ENCODE measurements at places on chromosomes 3 and 15. TPM values are rescaled to one million over a fixed set of nuclear protein-coding genes. Genes with fewer than 3 reads are reported as not detected.
A peak's percentile ranks its signal among the peaks of the same experiment; 100 is the strongest.

- DNase-seq, result no peak
Observed at GRCh38 chr3:169362301-169362700, 301.2 kb downstream of the MECOM start.

DNA sequence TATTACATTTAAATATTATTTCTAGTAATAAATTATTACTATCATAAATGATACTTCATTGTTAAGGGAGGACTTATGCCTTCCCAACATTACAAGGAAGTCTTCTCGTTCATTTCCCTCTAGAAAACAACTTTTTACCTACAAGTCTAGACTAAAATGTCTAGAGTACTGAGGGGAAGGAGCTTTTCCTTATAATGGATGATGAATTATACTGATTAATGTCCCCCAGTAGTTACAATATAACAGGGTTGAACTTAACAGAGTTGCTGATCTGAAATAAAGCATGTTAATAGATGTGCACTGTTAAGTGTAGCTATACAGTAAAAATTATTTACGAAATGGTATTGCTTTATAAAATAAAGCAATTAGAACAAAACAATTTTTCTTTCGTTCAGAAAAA is 2.7 kb upstream of the MNS1 start:
- DNase-seq, result peak; percentile 12

DNA sequence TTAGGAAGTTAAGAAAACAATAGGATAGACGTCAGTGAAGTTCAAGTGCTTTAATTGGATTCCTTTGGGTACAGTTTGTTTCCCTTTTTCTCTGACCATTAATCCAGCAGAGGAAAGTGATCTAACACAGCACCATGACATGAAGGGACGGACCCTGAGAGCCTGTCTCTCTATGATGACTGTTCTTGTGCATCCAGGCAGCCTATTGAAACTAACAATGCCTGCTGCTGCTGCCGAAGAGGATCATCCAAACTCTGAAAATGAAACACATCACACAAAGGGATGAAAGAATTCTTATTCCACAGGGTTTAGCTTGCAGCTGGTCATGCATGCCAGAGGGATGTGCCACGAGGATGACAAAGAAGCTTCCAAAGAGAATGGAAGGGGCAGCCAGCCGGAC is 75.5 kb downstream of the ZBTB20 start:
- no peak for DNase-seq

DNA sequence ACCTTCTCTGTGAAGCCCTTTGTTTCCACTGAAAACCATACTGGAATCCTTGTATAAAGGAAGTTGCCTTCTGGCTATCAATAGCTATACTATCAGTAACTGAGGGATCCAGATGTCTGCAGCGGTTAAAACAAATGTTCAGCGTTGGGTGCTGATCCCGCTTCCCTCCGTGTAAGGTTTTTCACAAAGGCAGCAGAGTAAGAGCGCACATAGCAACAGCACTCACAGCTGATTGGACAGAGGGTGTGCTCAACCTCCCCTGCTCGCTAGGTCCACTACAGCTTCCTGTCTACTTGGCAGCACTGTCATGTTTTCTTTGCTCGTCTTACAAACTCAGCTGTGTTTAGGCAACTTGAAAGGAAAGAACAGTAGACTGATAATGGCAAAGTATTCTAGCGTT is 27.3 kb downstream of the ATOSA start:
- peak; percentile 69 for DNase-seq

GRCh38 chr15:78387246-78388037 is 47.3 kb downstream of the CRABP1 start:
- DNase-seq, result no peak

DNA sequence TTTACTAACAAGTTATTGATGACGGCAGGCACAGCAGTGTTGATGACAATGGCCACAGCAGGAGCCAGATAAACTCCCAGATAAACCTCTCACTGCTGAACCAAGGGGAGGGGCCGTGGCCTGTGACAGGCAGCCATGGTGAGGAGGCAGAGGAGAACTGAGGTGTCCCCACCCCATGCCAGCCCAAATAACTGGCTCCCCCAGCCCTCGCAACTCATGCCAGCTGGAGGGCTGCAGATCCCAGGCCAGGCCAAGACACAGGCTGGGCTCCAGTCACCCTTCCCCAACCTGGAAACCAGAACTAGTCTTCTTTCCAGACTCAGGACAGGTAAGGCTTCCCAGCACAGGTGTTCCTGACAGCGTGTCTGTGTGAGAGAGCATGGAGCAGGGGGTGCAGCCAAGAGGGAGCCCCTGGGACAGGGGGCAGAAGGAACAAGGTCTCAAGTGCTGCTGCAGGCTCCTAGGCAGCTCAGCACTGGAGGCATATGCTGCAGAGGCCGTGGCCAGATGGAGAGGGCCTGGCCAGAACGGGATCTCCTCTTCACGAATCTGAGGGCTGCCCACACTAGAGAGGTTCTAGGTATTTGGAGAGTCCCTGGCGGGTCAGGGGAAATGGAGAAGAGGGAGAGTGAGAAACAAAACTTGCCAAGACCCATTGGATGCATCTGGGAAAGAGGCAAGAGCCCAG is 15.9 kb downstream of the PLA2G4F start:
- no peak for DNase-seq

GRCh38 chr3:32493437-32494414 is 8.9 kb downstream of the CMTM6 start:
- no peak for DNase-seq

GRCh38 chr3:67683522-67683921 is 29.1 kb upstream of the SUCLG2 start:
- no peak for DNase-seq

DNA sequence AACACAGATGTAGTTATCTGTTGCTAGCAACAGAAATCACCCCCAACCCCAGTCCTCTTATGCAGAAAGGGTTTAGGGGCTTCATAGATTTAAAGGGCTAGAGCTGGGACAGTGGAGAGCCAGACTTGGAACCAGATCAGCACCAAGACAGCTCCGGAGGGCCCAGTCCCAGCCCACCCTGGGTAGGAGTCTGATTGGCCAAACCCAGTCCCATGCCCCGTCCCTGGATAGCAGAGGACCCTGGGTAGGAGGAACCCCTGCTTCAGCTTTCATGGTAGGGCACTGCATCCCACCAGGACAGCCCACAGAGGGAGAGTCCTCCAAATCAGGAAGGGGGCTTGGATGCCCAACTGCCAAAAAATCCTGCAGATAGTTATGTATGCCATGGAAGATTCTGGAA is 103.0 kb downstream of the CORO2B start:
- DNase-seq, result no peak

- no peak for DNase-seq
Observed at GRCh38 chr3:299590-300301, 103.2 kb downstream of the CHL1 start.

- no peak for DNase-seq
Observed at GRCh38 chr15:34128898-34129297, 27.0 kb downstream of the PGBD4 start.

- DNase-seq, result no peak
Observed at GRCh38 chr3:66463054-66463631, 37.7 kb downstream of the LRIG1 start.

DNA sequence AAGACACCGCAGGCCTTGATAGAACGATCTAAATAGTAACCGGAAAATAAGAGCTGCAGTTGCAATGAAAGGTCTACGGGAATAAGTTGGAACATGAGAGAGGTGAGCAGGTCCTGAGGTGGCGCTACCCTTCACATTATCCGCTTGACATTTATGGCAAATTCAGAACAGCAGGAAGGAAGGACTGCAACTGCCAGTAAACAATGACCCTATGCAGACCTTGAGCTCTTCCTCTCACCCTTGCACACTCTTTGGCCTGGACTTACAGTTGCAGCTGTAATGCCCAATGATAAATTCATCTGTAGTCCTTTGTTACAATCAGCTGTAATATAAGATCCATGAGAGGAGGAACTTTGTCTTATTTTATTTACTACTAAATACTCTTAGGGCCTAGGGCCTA is 32.3 kb upstream of the TRIM59 start:
- no peak for DNase-seq

- DNase-seq, result no peak
Observed at GRCh38 chr3:186141790-186142189, 32.9 kb upstream of the ETV5 start.

- no peak for DNase-seq
Observed at GRCh38 chr3:43288850-43289249, 2.5 kb downstream of the SNRK start.

- DNase-seq, result no peak
Observed at GRCh38 chr3:121231872-121232271, 313.9 kb downstream of the POLQ start.

GRCh38 chr15:86754846-86755245 is 675.2 kb downstream of the AGBL1 start:
- no peak for DNase-seq

GRCh38 chr3:49238274-49239127 is 38.5 kb downstream of the C3orf62 start:
- DNase-seq, result no peak

DNA sequence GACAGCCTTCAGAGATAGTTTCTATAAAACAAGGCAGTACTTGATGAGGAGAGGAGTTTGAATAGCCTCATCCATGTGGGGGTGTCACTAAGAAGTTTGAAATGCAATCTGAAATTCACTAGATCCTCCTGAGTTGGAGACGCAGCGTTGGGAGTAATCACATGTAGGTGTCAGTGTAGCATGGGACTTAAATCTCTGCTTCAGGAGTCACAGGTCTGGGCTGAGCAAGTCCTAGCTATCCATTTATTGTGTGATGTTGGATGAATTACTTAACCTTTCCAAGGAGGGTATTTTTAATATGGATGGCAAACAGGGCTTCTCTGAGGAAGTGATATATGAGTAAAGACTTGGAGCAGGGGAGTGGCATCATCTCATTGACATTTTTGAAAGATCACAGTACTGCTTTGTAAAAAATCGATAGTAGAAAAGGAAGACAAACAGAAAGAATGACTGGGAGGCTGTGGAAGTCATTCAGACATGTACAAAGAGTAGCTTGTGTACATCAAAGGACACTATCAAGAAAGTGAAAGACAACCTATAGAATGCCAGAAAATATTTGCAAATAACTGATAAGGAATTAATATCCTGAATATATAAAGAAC is 17.1 kb downstream of the CP start:
- no peak for DNase-seq

DNA sequence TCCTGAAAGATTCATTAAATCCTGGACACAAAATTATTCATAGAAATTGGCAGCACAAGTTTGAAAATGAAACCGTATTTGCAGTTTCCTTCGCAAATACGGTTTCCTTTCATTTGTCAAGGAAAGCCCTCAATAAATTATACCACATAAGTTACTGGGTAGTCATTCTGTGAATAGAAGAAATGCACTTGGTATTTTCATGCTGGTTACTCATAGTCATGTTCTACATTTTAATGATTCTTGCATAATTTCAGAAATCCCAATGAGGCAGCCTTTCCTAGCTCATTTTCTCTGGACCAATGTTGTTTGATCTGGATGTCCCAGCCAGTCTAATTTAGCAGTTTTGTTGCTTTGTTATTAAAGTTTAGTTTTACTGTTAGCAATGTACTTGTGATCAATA is 43.2 kb downstream of the MINAR1 start:
- DNase-seq, result no peak

DNA sequence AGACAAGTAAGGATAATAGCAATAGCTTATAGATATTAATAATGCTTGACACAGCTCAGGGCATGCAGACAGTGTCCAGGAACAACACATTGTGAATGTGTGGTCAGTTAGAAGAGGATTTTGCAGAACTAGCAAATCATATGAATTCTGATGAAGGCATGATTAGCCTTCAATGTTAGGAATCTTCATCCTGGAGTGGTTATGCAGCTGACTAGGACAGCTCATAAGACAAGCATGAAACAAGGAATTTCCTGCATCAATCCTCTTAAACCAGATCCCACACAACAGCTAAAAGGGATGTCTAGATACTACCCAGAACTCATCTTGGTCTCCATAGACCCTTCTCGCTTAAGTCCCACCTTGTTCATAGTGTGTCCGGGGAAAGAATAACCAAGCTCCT is 499.0 kb upstream of the ATP11B start:
- DNase-seq, result no peak

GRCh38 chr15:89652131-89652530 is 3.1 kb downstream of the KIF7 start:
- DNase-seq, result no peak

- no peak for DNase-seq
Observed at GRCh38 chr15:69119683-69120395, 40.6 kb upstream of the GLCE start.

DNA sequence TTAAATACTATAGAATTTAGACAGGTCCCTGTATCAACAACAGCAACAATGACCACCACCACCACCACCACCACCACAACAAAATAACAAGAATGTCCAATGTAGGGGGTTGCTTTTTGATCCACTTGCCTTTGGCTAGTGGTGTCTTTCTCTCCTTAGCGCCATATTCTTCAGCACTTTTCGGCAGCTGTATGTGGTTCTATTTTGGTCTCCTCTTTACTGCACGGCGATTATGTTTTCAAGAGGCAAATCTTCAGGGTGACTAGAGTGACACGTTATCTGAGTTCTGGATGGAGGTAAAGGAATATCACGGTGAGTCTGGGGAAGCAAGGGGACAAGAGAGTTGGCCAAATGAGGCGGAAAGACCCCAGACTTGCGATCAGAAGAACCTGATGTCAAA is 56.1 kb downstream of the ST6GAL1 start:
- no peak for DNase-seq

The CCDC13 gene
- 2.8 TPM for polyA plus RNA-seq

The SNTN gene
- polyA plus RNA-seq, result not detected

The LDHAL6B gene
- 0.26 TPM for polyA plus RNA-seq

The CPN2 gene
- polyA plus RNA-seq, result 0.18 TPM

The DCLK3 gene
- polyA plus RNA-seq, result 2.1 TPM

The DHFR2 gene
- 11.6 TPM for polyA plus RNA-seq

The GRAMD1C gene
- polyA plus RNA-seq, result 17.2 TPM

The GOLGA6D gene
- polyA plus RNA-seq, result 0.23 TPM

The SLC51B gene
- polyA plus RNA-seq, result 11.1 TPM

The SNX22 gene
- polyA plus RNA-seq, result 1.6 TPM

The HYAL1 gene
- polyA plus RNA-seq, result 6.2 TPM

The AMIGO3 gene
- 1.6 TPM for polyA plus RNA-seq

Measured in right renal pelvis (tissue), 4 donors.